ENCODE measurements at places on chromosomes 6 and 20.

- DNase-seq: no peak
Observed at GRCh38 chr6:129100164-129100563, 217.2 kb downstream of the LAMA2 start.

- DNase-seq: no peak
Observed at GRCh38 chr6:1551249-1551648, 58.5 kb upstream of the FOXC1 start.

- no peak for DNase-seq
Observed at GRCh38 chr20:46951840-46952497, 57.3 kb downstream of the EYA2 start.

- DNase-seq: no peak
Observed at GRCh38 chr6:24752917-24753492, 21.7 kb upstream of the GMNN start.

GRCh38 chr20:33838035-33838864, 27.1 kb downstream of the CHMP4B start:
- DNase-seq: no peak

DNA sequence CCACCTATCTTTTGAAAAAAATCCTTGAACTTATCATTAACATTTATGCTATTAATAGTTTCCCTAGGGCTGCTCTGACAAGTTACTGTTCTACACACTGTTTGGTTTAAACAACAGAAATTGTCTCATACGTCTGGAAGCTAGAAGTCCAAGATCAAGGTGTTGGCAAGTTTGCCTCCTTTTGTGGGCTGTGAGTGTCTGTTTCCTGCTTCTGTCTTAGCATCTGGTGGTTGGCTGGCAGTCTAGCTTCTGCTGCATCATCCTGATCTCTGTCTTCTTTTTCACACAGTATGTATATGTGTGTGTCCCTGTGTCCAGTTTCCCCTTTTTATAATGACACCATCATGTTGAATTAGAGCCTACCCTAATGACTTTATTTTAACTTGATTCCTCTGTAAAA, 154.8 kb downstream of the RPS12 start:
- DNase-seq: no peak

GRCh38 chr6:81128671-81129070, 623.8 kb downstream of the TENT5A start:
- no peak for DNase-seq

DNA sequence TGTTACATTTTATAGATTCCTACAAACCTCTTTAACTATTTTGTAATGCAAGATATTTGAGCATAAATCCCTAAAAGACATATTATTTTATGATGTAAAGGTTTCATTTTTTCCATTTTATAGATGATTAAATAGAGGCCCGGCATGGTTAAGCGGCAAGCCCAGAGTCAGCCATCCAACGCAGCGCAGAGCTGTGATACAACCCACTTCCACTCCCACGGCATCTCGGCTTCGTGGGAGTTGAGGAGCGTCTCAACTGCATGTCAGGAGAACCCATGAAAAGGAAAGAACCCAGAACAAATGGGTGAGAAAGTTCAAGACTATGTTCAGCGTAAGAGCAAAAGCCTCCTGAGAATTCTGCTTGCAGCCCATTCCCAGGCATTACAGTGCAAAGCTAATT, 488.2 kb downstream of the PRKN start:
- DNase-seq: no peak

GRCh38 chr20:32780278-32780677, 18.1 kb downstream of the DNMT3B start:
- no peak for DNase-seq

- no peak for DNase-seq
Observed at GRCh38 chr6:154367336-154367735, 10.7 kb upstream of the IPCEF1 start.

GRCh38 chr6:72032086-72032485, 145.7 kb downstream of the RIMS1 start:
- DNase-seq: no peak

DNA sequence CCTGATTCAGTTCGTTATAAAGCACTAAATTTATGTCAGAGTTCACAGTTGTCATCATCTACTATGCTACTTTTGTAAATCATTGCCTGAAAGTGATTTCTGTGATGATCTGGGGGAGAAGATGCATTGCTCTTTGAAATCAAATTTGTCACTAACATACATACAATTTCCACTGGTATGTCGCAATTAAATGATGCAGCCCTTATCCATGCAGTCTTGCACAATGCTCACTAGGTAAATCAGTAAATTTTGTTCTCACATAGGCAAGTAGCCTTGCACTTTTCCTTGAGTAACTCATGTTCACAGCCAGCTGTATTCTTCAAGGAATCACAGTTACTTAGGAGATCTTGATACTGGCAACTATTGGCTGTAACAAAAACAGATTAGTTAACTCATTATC, 20.8 kb downstream of the CRISP2 start:
- no peak for DNase-seq

GRCh38 chr6:132513831-132514545, 1.1 kb upstream of the STX7 start:
- DNase-seq: no peak

DNA sequence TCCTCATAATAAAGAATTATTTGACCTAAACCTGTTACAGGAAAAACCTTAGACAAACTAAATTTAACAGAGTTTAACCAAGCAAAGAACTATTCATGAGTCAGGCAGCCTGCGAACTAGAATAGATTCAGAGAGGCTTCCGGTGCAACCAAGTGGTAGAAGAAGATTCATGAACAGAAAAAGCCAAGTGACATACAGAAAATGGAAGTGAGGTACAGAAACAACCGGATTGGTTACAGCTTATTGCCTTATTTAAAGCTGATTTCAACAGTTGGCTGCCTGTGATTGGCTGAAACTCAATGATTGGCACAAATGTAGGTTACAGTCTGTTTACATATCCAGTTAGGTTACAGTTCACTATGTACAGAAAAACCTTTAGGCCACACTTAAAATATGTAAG, 10.1 kb downstream of the PPP1R3G start:
- peak; percentile 37 for DNase-seq

DNA sequence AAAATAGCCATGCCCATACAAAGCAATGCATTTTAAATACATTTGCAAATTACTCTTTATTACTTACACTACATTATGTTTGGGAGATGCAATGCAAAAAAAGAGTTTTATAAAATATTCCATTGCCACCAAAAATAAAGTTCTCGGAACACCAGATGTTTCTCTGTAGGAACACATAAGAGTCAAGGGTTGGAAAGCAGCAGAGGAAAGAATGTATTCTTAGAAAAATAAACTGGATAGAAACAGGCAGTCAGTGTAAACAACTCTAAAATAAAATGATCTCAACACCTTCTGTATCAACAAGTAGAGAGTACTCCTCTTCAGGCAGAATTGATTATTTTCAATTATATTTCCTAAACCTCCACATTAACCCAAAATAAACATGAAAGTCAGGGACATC, 28.1 kb downstream of the KIF13A start:
- DNase-seq: no peak

DNA sequence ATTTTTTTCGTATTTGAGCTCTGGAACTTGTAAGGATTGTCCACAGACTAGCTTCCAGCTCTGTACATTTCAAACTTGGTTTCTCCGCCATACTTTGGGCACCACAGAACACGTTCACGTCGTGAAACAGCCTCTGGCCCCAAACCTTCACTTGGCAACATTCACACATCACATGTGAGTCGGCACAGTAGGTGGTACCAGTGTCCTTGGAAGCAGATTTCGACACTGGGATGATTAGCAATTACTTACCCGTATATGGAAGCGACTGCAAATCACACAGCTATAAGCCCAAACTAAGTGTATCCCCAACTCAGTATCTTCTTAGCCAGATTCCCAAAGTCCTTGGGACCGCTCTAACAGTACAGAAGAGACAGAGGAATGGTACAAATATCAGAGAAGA, 60.2 kb downstream of the MAFB start:
- DNase-seq: no peak

GRCh38 chr6:28943557-28944411, 20.0 kb upstream of the TRIM27 start:
- DNase-seq: no peak

DNA sequence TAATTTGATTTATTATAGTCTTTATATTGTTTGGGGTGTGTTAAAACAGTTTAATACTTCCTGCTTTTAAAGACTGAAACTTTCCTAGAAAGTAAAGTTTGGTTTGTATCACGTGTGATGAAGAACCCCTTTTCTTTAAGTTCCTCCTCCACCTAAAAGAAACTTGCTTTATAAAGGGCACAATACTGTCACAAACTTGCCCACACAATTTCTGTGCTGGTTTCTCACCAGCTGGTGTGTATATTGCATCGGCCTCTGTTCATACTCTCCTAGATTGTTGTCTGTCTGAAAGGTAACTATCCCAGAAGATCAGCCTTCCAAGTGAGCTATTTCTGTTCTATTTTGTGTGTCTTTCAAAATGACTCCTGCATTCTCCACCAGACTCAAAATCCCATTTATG, 46.9 kb downstream of the ANKRD6 start:
- no peak for DNase-seq

- no peak for DNase-seq
Observed at GRCh38 chr20:59416916-59417315, 116.5 kb downstream of the EDN3 start.

DNA sequence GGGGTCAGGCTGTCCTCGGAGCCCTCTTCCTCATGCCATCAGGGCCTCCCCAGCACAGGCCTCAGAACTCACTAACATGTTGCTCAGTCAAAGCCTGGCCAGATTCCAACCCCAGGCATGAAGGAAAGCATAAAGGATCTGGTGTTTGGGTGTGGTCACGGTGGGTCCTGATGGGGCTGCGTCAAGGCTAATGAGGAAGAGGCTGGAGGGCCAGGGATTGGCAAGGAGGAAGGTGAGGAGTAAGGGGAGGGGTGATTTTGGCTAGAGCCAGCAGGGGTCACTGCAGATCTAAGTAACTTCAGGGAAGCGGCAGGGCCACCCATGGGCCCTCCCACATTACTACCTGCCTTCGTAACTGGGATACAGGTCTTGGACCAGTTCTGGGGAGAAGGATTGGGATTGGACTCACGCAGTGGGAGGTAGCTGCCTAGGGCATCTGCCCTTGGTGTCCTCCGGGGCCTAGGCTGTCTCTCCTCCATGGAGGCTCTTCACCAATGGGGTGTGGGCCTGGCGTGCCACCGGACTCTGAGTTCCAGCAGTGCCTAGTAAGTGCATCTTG, 36.2 kb upstream of the MRPS18A start:
- peak; percentile 65 for DNase-seq

DNA sequence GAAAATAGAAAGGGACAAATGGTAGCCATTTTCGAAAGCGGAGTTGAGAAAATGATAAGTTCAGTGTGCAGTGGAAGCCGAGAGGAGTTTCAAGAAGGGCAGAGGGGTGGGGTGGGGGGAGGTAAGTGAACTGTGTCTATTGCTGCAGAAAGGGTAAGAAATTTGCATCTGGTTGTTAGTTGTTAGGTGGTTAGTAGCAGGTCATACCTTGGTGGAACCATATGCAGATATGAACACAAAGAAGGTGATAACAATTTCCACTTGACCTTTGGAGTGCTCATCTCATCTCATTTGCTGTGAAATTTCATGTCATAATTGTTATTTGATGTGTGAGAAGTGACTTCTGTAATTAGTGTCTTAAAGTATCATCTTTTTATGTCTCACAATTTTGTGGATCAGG, 288.2 kb downstream of the QKI start:
- DNase-seq: no peak

- no peak for DNase-seq
Observed at GRCh38 chr6:49913636-49914375, 47.5 kb upstream of the CRISP1 start.

DNA sequence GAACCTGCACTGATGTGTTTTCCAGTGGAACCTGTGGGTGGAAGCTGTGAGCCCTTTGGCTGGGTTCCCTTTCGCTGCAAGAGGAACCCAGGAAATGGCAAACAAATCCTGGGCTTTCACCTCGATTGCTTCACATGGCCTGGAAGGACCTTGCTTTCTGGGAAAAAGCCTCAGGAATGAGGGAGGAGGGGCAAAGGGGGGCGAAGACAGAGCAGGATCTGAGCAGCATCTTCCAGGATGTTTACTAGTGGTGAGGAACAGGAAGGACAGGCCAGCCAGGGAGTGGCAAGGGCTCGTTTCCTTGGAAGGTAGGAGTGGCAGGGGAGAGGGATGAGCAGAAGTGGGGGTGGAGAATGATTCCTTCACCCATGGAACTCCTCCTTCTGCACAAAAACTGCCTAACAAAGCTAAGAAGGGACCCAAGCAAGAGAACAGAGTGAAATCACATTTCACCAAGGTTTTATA, 5.9 kb downstream of the SLC2A10 start:
- no peak for DNase-seq

DNA sequence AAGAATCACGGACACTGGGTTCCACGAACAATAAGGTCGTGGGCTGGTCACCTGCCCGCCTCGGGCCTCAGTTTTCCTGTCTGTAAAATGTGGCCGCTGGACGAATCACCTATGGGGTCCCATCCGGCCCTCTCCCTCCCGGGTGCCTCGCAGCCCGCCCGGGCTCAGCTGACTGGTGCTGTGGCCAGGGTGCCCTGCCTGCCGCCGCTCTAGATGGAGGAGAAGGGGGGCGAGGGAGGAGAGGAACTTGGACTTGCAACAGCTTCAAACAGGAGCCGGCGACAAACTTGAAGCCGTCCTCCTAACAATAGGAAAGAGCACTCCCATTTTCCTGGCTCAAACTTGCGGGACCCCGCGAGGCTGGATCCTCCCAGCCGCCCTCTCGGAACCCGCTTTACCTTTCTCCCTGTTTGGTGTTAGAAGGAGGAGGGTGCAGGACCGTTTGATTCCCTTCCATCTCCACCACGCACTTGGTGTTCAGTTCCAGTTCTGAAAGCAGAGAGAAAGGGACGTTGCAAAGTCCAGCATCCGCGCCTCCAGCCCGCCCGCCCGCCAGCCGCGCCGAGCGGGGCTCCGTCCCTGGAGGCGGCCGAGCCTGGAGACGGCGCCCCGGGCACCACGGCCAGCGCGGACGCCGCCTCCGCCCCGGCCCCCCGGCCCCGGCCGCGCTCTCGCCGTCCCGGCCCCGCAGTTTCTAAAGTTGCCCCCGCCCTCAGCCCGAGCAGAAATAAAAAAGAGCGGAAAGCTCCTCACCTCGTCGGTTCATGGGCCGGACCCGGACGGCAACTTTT, 584 bp downstream of the KIF13A start:
- peak; percentile 25 for DNase-seq

Data from GM19239 (cell line).